ENCODE measurements at places on chromosomes 11 and 22.

GRCh38 chr11:46845440-46845739, 690 bp downstream of the CKAP5 start:
- DNase-seq, result no peak

GRCh38 chr11:99069856-99070444, 49.2 kb downstream of the CNTN5 start:
- no peak for DNase-seq

- no peak for DNase-seq
Observed at GRCh38 chr11:104534278-104534677, 364.0 kb downstream of the CASP12 start.

DNA sequence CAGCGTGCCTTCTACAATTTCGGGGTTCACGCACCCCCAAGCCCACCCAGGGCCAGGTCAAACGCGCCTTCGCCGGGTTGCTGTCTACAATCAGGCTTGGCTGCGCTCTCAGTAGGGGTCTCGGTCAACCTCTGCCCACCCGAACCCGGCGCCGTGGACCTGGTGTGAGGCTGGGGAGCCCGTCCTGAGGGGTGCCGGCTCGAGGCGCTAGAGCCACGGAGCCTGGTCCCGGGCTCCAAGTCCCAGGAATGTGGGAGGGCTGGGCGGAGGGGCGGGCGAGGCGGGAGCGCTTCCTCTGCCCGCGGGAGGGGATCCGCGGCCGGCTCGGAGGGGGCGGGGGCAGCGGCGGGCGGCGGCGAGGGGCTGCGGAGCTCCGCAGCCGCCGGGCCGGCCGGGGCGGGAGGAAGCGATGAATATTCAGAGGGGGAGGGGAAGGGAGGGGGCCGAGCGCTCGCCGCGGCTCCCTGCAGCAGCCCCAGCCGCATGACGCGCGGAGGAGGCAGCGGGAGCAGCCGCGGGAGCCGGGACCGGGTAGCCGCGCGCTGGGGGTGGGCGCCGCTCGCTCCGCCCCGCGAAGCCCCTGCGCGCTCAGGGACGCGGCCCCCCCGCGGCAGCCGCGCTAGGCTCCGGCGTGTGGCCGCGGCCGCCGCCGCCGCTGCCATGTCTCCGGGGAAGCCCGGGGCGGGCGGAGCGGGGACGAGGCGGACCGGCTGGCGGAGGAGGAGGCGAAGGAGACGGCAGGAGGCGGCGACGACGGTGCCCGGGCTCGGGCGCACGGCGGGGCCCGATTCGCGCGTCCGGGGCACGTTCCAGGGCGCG, at the start of gene PTPRJ:
PTPRJ (plus strand) TSS at position 472 of the 819 bp plus-strand sequence. CDS start 354 bp downstream, outside the sequence.
- peak; percentile 36 for DNase-seq

DNA sequence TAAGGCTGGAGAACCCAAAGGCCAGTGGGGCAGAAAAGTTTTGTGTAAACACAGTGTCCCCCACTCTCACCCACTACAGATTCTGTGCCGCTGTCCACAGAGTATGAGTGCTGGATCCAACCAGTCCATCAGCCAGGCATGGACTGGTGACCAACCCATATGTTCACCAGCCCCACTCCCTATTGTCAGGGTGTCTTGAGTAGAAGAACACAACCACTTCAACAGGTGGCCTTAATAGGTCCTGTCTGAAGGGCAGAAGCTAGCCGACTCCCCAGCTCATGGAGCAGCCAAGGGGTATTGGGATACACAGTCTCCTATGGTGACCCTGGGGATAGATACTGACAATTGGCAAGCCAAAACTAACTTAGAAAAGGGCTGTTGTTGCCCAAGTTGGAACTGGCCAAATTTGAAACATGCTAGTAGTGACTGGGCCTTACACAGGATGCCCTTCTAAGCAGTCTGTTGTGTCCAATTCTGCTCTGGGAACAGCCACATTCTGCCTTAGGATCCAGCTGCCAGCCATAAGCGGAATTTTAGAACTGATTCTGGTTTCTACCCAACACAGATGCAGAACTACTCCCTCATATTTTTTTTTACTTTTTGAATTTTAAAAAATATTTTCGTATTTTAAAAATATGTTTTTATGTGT, 19.8 kb upstream of the PGM2L1 start:
- DNase-seq, result no peak

DNA sequence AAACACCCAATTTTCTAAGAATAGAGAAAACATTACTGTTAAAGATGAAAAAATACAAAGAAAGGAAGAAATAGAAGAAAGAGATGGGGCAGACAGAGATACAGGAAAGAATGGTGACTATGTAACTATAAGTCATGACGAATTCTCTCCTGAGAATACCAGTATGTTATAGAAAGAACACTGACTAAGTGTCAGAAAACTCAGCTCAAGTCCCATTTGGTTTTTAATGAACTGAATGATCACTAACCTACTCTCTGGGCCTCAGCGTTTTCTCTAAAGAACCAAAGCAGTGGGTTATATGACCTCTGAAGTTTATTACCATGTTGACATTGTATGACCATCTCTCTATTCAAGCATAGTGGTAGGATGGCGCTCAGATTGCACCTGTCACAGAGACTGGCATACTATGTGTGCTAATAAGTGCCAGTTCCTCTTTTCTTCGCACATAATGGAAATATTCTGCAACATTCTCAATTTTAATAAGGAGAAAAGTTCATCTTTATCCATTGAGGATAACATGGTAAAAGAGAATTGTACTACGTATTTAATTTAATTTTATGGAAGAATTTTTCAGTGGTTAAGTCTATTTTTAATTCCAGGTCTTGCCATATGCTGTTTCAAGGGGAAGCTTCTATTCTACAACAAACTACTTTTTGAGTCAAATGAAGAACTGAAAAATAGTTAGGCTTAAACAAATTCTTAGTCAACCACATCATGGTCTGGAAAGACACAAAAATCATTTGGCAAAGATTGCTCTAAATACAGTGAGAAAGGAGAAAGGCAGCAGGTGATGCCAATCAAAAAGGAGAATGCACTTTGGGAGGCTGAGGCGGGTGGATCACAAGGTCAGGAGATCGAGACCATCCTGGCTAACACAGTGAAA, 25.0 kb upstream of the EED start:
- no peak for DNase-seq

- no peak for DNase-seq
Observed at GRCh38 chr11:59866836-59867235, 549 bp upstream of the TCN1 start.

GRCh38 chr11:43289368-43289767, 22.4 kb upstream of the API5 start:
- DNase-seq, result no peak

GRCh38 chr11:59894616-59895015, 16.0 kb downstream of the OOSP3 start:
- no peak for DNase-seq

DNA sequence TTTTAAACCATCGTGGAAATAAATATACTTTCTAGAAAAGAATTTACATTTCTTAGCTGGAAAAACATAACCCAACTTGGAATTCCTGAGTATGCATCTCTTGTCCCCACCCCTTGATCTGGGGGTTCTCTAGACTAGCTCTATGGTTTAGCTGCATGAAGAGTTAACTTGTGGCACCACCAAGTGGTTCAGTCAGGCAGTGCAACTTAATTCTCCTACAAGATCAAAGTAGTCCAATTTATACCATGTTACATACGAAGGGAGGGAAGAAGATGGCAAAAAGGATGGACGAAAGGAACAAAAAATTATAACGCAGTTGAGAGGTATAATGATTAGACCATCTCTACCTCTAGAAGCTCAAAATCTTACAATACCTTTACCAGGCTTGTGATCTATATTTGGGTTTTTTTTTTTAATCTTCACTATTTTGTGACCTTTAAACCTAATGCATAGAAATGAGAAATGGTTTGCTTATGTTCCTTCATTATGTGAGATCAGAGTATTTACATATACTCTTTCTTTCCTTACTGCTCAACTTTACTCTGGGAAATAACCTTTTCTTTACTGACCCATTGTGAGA, 28.5 kb upstream of the ALKBH3 start:
- peak; percentile 54 for DNase-seq

GRCh38 chr11:210122-210802, 2.8 kb downstream of the RIC8A start:
- no peak for DNase-seq

DNA sequence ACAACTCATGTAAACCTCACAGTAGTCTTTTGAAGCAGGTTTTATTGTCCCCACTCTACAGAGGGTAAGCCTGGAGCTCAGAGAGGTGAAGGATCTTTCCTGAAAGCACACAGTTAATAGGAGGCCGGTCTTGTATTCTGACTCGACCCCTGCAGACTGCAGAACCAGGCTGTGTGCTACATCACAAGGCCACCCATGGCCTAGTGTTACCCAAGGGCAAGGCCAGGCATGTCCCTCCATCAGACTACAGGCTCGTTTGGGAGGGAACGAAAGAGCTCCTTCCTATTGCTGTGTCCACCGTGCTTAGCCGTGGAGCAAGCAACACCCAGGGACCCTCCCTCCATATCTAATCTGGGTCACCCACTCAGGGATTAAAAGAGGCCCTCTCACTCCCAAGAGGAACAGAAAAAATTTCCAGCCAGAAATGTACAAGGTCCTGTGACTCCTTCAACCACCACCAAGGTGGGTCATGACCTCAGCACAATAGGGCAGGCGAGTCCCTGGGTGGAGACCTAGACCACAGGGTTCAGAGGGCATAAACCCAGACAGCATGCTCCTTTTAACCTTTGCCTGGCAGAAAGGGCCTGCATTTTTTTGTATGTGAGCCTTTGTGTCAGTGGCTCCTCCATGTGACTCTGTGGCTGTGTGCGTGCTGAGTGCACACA, 6.3 kb upstream of the SMIM35 start:
- no peak for DNase-seq

DNA sequence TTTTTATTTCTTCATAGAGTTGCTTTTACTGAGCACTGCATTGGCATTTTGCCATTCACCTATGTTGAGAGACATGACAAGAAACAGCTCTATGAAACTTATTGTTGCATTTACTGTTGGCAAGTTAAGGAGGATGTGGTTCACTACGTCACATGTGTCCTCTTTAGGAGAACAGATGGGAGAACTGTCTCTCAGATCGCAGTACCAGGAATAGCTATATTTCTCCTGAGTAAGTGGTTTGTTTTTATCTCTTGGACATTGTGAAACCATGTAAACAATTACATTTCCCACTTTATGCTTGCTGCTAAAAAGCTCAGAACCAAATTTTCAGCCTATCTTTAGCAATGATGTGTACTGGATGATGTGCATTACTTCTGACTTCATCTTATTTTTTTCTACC, 34.8 kb upstream of the PSMA1 start:
- DNase-seq, result no peak

DNA sequence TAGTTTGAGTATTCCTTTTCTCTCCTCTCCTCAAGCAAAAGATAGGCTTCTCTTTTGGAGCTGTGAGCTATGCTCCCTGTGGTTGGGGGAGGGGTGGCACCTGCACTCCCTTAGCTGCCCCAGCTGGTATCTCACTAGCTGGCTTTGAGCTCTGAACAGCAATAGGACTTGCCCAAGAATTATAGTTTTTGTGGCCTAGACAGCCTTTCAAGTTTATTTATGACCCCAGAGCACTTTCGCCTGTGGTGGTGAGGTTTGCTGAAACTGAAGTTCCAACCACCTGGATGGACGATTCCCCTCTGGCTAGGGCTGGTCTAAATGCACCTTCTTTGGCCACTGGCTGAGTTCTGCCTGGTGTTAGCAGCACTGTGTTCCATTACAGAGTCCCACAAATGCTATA, 37.1 kb upstream of the SLC37A2 start:
- no peak for DNase-seq

DNA sequence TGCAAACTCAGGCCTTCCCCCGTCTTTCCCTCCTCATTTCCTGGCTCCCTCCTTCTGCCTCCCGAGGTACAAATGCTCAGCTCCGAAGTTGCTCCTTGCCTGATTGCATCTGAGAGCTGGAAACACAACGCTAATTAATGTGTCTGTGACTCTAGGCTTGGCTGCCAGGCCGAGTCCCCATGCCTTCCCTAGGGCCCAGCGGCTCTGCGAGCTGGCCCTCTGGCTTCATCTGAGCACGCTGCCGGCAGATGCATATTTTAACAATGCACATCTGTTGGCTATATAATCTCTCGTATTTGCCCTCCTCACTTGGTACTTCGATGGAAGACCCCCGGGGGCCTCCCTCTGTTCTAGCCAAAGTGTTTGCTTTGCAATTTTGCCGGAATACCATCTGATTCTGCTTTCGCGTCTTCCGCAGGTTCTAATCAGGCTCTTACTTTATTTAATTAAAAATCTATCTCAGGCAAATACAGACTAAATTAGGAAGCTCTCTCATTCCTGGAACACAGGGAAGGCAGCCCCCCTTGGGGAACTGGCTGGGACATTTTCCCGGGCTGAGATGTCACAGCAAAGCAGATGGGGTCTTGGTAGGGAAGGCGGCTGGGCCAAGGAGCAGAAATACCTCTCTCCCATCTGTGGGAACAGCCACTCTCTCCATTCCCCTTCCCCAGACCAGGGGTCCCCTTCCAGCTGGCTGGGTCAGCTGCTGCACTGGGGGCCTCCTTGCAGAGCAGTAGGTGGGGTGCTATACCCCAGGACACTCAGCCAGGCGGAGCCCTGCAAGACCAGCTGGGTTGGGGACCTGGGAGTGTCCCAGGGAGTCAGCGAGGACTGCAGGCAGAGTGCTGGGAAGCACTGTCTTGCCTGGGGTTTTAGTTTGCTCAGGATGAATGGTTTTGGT, 162.8 kb downstream of the ST3GAL4 start:
- no peak for DNase-seq

- DNase-seq, result no peak
Observed at GRCh38 chr11:69533296-69534165, 52.1 kb downstream of the LINC01488 start.

DNA sequence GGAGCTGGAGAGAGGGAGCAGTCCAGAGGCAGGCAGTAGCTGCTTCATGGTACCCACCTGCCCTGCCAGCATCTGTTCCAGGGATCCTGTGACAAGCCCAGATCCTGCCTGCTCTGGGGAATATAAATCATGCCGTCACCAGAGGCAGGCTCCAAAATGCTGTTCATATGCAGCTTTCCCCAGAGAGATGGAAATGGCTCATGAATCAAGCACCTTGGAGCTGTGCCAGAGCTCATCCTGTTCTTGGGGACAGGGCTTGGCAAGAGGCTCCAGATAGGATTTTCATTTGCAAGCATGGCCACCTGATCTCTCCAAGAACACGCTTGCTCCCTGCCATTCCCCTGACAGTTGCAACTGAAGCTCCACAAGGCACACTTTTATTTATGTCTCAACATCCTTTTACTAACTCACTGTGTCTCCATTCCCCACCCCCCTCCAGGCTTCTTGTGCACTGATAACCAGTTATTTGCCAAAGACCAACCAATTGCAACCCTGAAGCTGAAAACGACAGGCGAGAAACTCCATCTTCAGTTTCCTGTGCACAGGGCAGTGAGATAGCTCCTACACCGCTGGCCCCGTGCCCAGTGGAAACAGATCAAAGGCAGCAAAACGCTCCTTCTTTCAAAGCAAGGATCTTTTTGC, 115.8 kb upstream of the PITPNB start:
- DNase-seq, result peak; percentile 77

- no peak for DNase-seq
Observed at GRCh38 chr22:23800297-23801237, 13.8 kb downstream of the SMARCB1 start.

DNA sequence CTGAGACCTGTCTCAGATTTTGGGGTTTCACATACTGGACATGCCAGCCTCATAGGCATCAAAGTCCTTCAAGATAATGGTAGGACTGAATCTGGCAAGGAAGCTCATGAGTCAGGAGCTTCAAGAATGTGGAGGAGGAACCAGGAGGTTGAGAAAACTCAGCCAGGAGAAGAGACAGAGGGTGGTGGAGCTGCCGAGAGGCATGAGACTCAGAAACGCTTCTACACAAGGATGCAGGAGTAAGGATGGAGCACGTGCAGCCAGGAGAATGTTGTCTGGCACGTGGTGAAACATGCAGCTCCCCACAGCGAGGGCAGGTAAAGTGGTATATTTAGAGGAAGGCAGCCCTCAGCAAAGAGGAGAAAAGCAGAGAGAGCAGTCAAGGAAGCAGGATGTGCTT, 148.7 kb upstream of the ISX start:
- no peak for DNase-seq

- DNase-seq, result no peak
Observed at GRCh38 chr11:107821199-107821927, 37.2 kb downstream of the SLC35F2 start.
